ENCODE measurements at places on chromosomes 11 and 22. TPM values are rescaled to one million over a fixed set of nuclear protein-coding genes. Genes with fewer than 3 reads are reported as not detected.

DNA sequence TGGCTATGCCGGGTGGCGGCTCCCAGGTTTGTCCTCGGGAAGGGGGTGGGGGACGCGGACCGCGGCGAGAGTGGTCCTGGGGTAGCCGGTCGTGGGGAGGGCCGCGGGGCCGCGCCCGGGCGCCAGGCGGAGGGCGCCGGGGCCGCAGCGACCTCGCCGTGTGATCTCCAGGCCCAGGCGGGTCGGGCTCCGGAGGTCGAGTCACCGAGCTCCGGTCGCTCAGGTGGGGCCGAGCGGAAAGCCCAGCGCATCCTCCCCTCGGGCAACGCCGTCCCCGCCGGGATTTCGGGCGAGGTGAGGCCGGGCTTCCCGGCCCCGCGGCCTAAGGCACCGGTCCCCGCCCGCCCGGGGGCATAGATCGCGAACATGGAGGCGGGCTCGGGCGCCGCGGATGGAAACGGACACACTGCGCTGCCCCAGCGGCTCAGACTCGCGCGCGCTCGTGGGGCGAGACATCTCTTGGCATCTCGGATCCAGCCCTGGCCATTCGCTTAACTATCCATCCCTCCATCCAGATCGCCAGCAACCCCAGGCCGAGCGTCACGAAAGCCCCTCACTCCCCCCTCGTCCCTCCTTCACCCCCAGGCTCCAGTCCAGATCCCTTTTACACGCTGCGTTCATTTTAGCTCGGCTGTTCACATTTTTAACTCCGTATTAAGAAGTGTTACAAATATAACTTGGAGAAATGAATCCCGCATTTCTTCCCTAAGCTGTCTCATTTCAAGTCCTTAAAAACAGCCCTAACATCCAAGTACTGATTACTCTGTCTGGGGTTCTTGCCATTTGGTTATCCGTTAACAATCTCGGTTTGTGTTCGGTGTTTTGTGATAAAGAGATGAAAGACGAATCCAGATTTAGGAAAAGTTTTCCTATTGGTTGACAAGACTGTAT, 460 bp downstream of the ZC3H12C start:
- peak; percentile 62 for DNase-seq

DNA sequence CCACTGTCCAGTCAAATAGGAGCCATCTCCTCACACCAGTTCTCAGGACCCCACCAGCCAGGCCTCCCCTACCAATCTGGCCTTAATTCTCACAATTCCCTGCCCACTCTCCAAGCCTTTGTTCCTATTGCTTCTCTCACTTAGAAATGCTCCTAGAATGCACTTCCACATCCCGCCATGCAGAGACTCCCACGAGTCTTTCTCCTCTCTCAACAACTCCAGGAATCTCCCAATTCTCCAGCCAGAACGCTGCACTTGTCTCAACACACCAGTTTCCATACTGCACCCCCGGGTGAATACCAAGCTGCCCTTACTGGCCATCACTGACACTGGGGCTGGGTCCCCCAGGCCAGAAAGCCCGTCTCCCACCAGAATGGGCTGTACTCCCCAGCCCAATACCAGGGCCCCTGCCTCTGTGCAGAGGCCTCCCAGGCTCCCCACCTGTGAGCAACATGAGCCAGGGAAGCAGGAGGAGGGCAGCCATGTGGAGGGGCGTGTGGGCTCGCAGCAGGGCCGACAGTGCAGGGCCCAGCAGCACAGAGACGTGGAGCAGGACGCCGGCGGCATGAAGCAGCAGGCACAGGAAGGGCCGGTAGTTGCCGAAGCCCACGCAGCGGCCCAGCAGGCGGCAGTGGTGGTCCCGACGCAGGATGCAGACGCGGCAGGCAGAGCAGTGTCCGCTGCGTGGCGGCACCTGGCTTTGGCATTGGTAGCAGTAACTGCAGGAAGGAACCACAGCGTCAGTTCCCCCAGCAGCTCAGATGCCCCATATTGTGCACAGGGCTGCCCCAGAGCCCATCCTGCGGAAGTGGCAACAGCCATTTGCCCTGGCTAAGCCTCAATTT, 2.4 kb downstream of the ZDHHC24 start:
- no peak for DNase-seq

DNA sequence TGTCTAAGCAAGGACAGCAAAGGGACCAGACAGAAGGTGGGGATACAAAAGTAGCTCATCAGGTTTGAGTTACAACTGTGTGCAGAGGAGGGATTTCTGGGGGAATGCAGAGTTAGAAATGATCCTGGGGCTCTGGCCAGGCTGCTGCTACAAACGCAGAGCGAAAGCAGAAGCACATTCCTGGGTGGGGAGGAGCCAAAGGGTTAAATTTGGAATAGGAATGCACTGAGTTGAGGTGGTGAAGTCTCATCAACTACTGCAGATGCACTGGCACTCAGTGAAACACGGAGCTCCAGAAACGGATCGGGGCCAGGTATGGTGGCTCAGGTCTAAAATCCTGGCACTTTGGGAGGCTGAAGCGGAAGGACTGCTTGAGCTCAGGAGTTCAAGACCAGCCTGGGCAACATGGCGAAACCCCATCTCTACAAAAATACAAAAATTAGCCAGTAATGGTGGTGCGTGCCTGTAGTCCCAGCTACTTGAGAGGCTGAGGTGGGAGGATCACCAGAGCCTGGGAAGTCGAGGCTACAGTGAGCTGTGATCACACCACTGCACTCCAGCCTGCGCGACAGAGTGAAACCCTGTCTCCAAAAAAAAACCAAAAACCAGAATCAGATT, 3.2 kb downstream of the CHKA start:
- DNase-seq: no peak

DNA sequence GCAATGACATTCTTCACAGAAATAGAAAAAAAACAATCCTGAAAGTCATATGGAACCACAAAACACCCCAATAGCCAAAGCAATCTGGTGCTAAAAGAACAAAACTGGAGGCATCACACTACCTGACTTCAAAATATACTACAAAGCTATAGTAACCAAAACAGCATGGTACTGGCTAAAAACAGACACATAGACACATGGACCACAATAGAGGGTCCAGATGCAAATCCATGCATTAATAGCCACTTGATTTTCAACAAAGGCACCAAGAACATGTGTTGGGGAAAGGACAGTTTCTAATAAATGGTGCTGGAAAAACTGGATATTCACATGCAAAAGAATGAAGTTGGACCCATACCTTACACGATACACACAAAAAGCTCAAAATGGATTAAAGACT, 27.9 kb upstream of the SMIM38 start:
- no peak for DNase-seq

DNA sequence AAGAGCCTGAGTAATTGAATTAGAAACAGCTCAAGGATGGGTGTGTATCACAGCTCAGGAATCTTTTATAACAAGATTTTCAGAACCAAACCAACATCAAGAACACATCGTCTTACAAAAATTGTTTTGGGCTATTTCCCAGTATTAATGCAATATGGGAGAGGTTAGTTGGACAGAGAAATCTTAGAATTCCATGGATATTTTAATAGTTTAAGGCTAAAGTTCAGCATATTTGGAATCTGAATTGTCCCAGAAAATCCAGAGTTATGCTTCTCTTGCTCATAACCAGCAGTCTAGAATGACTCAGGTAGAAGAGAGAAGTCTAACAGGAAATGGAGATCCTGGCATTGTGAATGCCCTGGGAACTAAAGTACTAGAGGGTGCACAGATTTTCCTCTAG, 74.6 kb downstream of the ADM start:
- no peak for DNase-seq

HEPN1 gene
- total RNA-seq: not detected

TMEM45B gene
- total RNA-seq: not detected

All from RPMI7951 (cell line).